Activated T-helper 1 cell treated with Interleukin-2 at 50 U/mL for 16 hours (primary cell): ENCODE measurements at places on chromosomes 3 and 15.

DNA sequence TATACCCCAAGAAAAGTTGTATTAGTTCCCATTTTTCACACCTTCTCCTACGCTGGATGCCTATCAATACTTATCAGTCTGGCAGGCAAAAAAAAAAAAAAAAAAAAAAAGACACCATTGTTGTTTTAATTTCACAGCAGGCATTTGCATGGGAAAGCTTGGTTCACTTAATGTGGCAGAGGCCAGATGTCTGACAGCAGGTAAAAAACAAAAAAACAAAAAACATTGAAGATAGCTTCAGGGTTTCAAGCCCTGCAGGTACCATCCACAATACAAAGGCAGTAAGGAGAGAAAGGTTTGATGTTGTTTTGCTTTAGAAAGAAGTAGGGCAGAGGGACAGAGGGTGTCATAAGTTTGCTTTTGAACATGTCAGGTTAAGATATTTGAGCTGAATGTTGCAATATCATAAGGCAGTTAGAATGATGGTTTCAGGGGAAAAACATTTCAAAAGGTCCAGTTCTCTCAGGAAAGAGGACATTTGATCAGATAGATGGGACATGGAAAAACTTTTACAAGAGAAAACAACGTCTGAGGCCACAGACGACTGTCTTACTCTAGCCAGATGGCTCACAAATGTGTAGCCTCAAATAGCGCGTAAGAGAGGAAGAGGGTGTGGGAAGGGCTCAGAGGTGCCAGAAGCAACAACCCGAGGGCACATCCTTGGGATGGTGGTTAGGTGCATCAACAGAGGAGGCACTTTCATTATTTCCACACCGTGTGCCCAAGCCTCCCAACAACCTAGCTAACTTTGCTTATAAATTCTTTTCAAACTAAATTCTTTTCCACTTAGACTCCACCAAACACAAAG is 25.7 kb downstream of the PCOLCE2 start:
- no peak for DNase-seq

DNA sequence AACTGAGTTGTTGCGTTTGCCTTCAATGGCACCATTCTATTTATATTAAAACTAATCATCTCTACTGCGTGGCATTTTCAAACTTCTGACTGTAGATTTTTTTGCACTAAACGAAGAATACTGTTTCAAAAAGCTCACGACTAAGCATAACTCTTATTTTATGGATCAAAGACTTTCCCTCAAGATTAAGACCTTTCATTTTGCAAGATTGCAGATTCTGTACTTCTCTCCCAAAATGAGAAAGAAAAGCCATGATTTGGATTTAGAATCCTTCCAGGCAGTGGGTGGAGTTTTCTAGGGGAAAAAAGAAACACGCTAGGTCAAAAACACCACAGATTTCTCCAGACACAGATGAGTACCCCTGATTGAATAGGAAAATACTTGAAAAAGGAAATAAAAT is 617.2 kb upstream of the NR2F2 start:
- no peak for DNase-seq

DNA sequence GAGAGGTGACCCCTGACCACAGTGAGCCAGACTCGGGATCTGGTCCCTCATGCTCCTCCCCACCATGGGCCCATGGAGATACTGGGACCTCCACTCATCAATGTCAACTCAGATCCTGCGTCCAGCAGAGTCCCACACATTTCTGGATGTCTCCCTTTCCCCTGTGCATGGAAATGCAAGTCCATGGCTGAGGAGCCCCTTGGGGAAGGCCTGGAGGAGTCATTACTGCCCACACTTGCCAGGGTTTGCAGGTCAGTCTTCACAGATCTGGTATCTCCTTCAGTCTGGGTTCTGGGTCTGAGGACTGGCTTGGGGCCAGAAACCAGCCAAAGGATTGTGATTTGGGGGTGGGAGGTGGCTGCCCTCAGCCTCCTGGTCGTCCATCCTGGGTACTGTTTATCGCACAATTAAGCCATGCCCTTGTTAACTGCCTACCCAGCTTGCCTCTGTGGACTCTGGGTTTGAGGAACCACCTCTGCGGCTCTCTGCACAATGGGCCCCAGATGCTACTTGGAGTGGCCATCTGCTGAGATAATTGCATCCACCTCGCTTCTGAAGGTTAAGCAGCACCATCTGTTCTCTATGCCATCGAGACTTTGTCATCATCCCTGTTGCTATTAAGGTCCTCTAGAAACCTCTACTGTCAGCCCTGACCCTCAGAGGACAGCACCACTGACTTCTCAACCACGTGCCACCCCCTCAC is 49.9 kb upstream of the KLF13 start:
- DNase-seq, result no peak

DNA sequence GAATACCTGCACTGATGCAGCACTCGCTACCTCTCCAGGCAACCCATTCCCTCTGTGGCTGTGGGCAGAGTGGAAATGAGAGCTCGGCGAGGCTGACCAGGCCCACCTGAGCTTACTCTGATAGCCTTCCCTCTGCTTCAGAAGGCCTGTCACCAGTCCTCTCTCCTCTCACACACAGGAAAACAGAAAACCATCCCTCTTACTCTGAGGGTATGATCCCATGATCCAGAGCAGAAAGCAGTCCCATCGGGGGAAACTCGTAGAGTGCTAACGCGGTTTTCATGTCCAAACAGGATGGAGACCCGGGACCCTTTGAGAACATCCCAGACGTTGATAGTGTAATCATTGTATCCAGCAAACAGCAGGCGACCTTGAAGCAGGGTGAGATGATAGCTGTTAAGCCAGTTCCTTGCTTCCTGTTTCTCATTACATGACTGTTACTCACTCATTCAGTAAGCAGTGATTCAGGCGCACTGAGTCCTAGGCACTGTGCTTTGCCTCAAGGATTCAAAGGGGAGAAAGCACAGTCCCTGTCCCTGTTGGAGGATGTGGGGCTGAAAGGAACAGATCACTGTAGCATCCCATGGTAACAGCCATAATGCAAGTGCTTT is 11.8 kb upstream of the BCL2L10 start:
- DNase-seq, result no peak

GRCh38 chr3:20561166-20561565 is 375.2 kb upstream of the SGO1 start:
- DNase-seq, result no peak

- no peak for DNase-seq
Measured at GRCh38 chr3:97705764-97706163, 58.8 kb upstream of the ARL6 start.

GRCh38 chr15:31458596-31459399 is 132.2 kb downstream of the KLF13 start:
- DNase-seq, result no peak

DNA sequence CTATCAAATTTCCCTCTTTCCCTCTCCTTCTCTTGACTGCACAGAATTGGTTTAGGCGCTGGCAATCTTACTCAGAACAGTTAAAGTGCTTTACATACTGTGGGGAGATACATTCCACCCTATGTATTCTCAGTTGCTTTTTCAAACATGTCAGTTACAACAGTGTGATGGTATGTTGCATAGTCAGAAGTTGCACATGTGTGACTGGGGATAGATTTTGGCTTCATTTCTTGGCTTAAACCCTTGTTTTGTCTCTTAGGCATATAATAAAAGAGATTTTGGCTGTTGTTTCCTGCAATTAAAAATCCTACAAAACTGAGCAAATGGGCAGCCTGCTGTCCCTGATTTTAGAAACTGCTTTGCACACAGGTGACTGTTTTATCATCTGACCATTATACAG is 86.7 kb downstream of the PIK3R4 start:
- no peak for DNase-seq

GRCh38 chr15:53133255-53133850 is 343.2 kb upstream of the ONECUT1 start:
- no peak for DNase-seq

GRCh38 chr3:191343115-191343514 is 12.8 kb upstream of the UTS2B start:
- no peak for DNase-seq

GRCh38 chr3:27613846-27614500 is 108.2 kb downstream of the EOMES start:
- DNase-seq, result no peak

DNA sequence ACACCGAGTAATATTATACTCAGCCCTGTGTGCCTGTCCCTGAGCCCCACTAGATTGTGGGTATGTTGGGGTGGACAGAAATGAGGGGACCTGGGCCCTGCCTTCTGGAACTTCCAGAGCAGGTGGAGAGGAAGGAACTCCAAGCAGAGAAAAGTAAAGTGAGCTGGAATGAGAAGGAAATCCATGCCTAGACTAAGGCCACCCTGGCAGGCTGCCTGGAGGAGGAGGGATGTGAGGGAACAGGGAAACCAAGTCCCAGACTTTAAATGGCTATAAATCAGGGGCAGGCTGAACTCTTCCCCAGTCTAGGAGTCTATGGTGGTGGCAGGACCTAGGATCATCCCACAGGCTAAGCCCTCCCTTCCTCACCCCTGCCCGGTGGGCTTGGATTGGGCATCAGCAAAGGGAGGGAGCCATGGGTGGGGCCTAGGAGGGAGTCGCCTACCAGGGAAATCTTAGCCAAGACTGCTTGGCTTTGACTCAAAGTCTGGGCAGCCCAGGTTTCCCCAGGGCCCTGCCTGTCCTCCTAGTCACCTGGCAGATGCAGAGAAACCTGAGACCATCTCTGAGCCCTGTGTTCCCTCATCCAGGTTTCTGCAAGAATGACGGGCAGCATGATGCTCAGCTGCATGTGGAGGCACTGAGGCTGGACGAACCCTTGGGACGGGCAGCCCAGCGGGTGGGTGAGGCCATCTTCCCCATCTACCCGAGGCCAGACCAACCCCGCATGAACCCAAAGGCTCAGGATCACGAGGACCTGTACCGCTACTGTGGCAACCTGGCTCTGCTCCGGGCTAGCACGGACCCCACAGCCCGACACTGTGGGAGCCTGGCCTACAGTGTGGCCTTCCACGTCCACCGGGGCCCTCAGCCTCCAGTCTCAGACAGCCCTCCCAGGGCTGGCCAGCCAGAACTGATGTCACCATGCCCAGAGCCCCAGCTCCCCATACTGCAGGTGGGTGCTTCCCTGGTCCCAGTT is 15.6 kb upstream of the STRA6 start:
- no peak for DNase-seq

DNA sequence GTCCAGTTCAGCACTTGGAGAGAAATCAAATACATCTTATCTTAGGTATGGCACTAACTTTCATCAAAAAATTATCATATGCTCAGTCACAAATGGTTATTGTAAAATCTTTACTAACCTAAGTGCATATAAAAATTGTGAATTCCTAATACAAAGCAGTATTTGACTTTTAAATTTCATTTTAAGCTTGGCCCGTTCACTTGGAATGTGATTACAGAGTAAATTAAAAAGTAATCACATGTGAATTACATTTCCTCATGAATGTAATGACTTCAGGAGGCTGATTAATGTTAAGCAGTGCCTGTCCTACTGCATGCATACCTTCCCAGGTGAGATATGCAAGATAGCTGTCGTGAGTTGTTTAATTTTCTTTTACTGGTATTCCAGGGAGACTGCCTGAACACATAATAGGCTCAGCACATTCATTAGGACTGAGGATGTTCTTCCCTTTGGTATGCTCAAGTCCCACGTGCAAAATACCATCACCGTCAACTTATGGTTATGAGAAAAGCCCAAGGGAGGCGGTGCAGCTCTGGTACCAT is 1053.0 kb downstream of the FHIT start:
- DNase-seq, result no peak

DNA sequence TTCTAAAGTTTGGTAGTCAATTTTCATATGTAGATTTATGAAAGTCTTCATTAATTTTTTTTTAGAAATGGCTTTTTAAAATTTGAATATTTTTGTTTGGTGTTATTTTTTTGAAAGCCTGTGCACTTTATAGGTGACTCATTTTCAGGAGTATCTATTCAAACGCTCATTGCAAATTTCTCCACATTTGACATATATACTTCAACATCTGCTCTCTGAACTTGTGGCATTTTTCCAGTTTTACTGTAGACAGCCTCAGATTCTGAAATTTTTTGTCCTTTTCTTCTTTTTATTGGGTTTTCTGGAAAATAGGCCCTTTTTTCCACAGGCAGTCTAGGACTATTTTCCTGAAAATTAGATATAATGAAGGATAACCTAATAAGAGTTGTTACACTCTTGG is 396.6 kb downstream of the RBMS3 start:
- DNase-seq, result no peak

GRCh38 chr3:10347648-10348403 is 26.9 kb upstream of the SEC13 start:
- DNase-seq, result no peak

- DNase-seq, result no peak
Measured at GRCh38 chr3:35635926-35636683, 3.2 kb upstream of the ARPP21 start.

GRCh38 chr3:196625331-196625730 is 14.2 kb upstream of the NRROS start:
- no peak for DNase-seq

GRCh38 chr15:83324799-83325198 is 40.3 kb upstream of the BNC1 start:
- no peak for DNase-seq

GRCh38 chr15:40889112-40889511 is 5.1 kb upstream of the VPS18 start:
- no peak for DNase-seq

- DNase-seq, result no peak
Measured at GRCh38 chr3:139519998-139520737, 19.4 kb downstream of the RBP1 start.

DNA sequence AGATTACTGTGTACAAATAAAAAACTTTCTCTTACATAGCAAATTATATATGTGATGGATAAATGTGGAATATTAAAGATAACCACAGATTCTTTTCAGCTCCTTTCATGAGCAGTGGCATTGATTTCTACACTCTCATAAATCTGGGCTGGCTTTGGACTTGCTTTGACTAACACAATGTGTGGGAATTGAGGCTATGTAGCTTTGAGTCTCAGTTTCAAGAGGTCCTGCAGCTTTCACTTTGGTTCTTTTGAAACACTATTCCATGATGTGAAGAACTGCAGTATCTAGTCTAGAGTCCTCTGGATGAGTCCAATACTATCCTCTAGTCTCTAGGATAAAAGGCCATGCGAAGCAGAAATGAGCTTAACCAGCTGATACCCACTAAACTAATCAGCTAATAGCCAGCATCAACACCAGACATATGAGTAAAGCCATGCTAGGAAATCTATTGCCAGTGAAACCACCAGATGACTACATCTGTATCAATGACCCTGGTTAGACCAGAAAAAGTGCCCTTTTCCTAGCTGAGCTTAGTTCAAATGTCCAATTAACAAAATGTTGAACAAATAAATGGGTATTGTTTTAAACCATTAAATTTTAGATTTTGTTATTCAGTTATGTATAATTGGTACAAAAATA is 274.9 kb upstream of the ZPLD1 start:
- DNase-seq, result no peak
